Naive thymus-derived CD8-positive, alpha-beta T cell (primary cell): ENCODE measurements at places on chromosomes 16 and 17.

GRCh38 chr16:31458073-31458843 is 1.0 kb upstream of the ARMC5 start:
- peak overlapping the region; percentile 93 for H3K4me3 ChIP-seq
- peak; percentile 60 for DNase-seq
- peak overlapping the region; percentile 93 for H3K27ac ChIP-seq
- no peaks in the 10 kb centered on the region for H3K27me3 ChIP-seq
- peaks cover 3% of the 10 kb centered on the region for H3K36me3 ChIP-seq
- H3K4me1 ChIP-seq: peaks cover 61% of the 10 kb centered on the region

GRCh38 chr16:24988129-24988518 is 27.0 kb downstream of the ARHGAP17 start:
- no peak overlapping the region for H3K4me3 ChIP-seq
- H3K27me3 ChIP-seq: no peaks in the 10 kb centered on the region
- peak overlapping the region; percentile 71 for H3K27ac ChIP-seq
- DNase-seq: no peak
- H3K4me1 ChIP-seq: peaks cover 89% of the 10 kb centered on the region
- peaks cover 5% of the 10 kb centered on the region for H3K36me3 ChIP-seq

DNA sequence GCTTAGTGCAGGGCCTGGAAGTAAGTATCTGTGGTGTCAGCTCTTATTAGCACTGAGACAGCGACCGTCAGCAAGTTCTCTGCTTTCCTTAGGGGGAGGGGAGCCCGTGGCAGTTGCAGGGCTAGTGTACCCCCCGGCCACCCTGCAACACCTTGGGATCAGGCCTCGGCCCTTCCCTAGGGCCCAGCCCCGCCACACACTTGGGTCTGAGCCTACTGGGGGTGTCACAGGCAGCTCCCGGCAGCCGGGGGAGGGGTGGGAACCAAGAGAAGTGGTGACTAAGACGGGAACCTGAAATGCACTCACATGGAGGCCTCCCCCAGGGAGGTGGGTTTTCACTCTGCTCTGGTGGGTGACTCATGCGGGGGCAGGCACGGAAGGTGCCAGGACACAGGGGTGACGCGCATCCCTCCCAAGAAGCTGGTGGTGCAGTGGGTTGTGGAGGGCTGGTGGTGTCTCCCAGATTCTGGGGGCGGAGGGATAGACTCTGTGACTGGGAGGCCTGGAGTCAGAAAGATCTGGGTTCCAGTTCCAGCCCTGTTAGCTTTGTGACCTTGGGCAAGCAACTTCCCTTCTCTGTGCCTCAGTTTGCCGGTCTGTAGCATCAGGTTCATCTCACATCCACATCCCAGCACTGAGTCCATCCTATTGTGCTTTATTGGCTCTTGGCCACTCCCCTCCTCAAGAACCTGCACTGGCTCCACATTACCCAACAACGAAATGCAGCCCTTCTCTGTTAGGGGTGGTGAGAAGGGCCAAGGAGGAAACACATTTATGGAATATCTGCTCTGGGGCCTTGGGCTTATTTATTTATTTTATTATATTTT is 44.5 kb downstream of the LAT start:
- peaks cover 41% of the 10 kb centered on the region for H3K4me1 ChIP-seq
- peak; percentile 22 for DNase-seq
- H3K27me3 ChIP-seq: no peaks in the 10 kb centered on the region

DNA sequence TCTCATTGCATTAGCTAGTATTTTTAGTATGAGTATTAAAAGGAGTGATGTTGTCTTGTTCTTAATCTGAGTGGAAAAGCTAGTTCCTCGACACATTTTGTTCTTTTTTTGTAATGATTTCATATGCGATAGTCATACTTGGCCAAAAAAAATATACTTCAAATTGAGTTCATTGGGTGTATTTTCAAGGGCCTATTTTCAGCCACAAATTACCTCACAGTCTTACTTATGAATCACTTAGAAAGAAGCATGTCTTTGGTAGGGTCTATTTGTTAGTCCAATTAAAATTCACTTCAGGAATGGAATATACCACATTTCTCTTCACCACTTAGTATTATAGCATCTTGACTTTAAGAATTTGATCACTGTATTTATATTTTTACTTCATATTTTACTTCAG is 337.2 kb downstream of the CDH11 start:
- H3K27ac ChIP-seq: no peak overlapping the region
- no peaks in the 10 kb centered on the region for H3K36me3 ChIP-seq
- no peak overlapping the region for H3K4me3 ChIP-seq
- DNase-seq: no peak

DNA sequence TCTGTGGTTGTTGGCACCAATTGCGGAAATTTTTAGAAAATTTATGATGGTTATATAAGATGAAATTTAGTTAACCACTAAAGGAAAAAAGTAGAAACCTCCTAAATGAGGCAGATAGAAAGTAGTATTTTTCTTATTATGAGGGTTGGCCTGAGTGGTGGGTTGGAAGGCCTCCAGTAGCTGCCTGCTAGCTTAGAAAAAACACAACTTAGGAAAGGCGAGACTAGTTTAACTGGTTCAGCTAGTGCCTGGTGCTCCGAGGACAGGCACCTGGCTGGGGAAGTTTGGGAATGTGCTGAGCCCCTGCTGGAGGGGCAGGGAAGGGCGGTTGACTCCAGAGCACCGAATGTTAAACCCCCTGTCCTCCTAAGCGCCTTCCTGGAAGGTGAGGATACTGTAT is 19.9 kb downstream of the LDHD start:
- H3K36me3 ChIP-seq: no peaks in the 10 kb centered on the region
- H3K27ac ChIP-seq: peak overlapping the region; percentile 21
- peaks cover 34% of the 10 kb centered on the region for H3K4me1 ChIP-seq

- peaks cover 63% of the 10 kb centered on the region for H3K36me3 ChIP-seq
- peak; percentile 39 for DNase-seq
- no peaks in the 10 kb centered on the region for H3K27me3 ChIP-seq
- peaks cover 9% of the 10 kb centered on the region for H3K4me1 ChIP-seq
- no peak overlapping the region for H3K4me3 ChIP-seq
Measured at GRCh38 chr17:79082311-79083190, 7.9 kb downstream of the ENGASE start.

DNA sequence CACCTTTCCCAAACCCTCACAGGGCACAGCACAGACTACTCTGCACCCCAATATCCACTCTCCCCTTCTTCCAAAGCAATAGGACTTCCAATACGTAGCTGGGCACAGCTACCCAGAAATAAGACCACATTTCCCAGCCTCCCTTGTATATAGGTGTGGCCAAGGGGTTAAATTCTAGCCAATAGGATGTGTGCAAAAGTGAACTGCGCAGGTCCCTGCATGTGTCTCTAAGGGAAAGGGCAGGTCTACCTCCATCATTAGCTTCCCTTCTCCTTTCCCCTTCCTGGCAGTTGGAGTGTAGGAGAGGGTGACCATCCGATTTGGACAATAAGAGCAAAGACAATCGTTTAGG is 25.5 kb upstream of the SNN start:
- no peak overlapping the region for H3K4me3 ChIP-seq
- no peak overlapping the region for H3K27ac ChIP-seq
- no peaks in the 10 kb centered on the region for H3K27me3 ChIP-seq

- H3K4me3 ChIP-seq: no peak overlapping the region
- peaks cover 2% of the 10 kb centered on the region for H3K27me3 ChIP-seq
- H3K4me1 ChIP-seq: peaks cover 8% of the 10 kb centered on the region
- H3K27ac ChIP-seq: no peak overlapping the region
- H3K36me3 ChIP-seq: no peaks in the 10 kb centered on the region
- peak; percentile 9 for DNase-seq
Measured at GRCh38 chr16:12613131-12613991, 190.3 kb downstream of the CPPED1 start.

DNA sequence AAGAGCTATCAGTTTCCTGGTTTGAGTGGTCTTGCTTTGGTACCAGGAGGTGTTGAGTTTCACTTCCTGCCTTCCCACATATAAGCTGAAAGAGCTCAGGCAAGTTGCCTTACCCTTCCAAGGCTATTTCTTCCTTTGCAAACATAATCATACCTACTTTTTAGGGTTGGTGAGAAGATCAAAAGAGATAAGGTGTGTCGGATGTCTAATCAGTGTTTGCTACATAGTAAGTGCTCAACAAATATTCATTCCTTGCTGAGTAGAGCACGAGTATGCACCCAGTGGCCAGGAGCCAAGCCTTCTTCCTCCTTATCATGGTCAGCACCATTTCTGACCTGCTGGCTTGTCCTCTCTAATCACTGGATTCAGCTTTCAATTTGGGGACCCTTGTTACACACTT is 12.7 kb upstream of the TMEM98 start:
- H3K4me3 ChIP-seq: no peak overlapping the region
- H3K27me3 ChIP-seq: peaks cover 2% of the 10 kb centered on the region
- no peaks in the 10 kb centered on the region for H3K36me3 ChIP-seq
- DNase-seq: no peak

DNA sequence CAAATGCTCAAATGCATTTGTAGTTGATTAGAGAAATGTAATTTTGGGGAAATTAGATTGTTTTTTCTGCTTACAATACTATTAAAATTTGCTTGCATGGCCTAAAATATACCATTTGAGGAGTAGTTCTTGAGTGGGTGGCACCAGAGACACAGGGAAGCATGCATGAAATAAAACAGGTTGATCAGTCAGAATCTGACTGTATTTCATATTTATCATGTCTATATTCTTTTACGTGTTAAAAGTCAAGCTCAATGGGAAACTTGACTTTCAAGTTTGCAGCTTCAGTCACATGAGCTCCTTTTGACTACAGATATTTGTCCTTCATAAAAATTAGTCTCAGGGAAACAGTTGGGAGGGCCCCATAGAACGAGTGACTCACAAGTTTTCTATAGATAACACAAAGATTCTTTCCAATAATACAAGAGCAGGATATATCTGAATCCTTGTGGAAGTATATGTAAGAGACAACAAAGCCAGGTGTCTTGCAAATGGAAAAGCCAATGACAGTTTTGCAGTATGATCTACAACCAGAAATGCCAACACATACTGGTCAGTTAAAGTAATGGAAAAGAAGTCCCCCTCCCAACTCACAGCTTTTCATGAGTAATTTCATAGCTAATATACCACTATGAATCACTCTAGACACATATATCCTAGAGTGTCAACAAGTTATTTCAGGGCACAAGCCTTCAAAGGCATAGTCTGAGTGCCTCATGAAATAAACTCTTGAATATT is 42.2 kb upstream of the CORO6 start:
- H3K27me3 ChIP-seq: no peaks in the 10 kb centered on the region
- peaks cover 20% of the 10 kb centered on the region for H3K36me3 ChIP-seq
- peaks cover 19% of the 10 kb centered on the region for H3K4me1 ChIP-seq
- no peak overlapping the region for H3K27ac ChIP-seq

DNA sequence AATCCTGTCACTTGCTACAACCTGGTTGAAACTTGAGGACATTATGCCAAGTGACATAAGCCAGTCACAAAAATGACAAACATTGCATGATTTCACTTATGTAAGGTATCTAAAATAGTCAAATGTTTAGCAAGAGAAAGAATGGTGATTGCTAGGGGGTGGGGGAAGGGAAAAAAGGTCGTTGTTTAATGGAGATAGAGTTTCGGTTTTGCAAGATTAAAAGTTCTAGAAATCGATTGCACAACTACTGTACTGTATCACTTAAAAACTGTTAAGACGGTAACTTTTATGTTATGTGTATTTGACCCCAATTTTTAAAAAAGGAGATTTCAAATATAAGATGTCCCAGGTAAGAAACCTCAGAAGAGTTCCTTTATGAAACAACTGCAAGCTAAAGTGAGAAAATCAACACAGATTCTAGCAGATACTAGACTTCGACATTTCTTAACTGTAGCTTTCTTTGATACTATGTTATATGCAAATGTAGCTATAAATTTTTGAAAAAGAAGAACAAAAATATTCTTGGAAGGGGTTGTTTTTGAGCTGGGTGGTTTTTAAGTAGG is 5.9 kb downstream of the MEOX1 start:
- peaks cover 11% of the 10 kb centered on the region for H3K4me1 ChIP-seq
- no peak for DNase-seq
- H3K36me3 ChIP-seq: no peaks in the 10 kb centered on the region
- H3K4me3 ChIP-seq: peak overlapping the region; percentile 24
- H3K27ac ChIP-seq: no peak overlapping the region

DNA sequence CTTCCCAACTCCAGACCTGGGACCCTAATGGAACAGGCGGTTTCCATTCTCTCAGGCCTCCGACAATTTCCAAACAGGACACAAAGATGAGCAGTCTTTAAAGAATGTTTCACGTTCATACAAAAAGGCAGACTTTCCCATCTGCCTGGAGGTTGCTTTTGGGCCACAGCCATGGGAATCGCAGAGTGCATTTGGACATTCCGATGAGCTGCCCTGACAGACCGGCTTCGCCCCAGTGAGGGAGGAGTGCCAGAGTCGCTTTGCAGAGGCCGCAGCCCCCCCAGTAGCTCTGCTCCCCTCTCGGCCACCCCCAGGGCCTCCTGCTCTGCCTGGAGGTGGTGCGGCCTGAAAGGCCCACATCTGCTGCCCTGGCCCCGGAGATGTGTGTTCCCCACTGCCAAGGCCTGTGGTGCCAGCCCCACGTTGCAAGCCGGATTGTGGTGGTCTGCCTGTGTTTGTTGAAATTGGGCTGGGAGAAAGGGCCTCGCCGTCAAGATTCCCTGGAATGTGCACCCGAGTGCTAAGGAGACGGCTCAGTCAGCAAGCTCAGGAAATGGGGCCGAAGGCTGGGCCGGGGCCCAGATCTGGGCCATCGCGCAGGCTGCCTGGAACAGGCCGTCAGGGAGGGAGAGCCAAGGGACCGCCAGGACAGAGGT is 89.8 kb downstream of the C16orf95 start:
- H3K4me1 ChIP-seq: no peaks in the 10 kb centered on the region
- H3K27me3 ChIP-seq: peaks cover 17% of the 10 kb centered on the region
- H3K27ac ChIP-seq: no peak overlapping the region
- H3K4me3 ChIP-seq: no peak overlapping the region

DNA sequence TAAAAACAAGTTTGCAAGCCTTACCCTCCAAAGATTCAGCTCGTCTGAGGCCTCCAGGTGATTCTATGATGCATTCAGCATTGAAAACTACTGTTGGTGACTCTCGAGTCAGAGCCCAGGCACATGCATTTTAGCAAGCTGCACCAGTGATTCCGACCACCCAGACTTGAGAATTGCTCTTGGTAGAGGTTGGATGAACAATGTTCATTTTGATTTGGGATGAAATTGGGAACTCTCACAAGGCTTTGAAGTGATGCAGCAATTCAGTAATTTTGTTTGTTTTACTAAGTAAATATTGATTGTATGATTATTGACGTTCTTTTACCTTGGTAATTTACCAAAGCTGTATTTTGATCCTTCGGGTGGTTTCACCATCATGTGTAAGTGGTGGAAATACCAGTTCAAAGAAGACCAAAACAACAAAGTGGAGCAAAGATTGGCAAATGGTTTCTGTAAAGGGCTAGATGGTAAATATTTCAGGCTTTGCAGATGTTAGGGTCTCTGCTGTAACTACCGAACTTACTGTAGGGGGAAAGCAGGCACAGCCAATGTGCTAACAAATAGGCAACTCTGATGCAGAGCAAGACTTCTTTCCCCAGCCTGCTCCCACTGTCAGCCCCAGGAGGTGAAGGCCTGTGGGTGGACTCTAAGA is 11.8 kb downstream of the ALDH3A2 start:
- no peak for DNase-seq
- no peaks in the 10 kb centered on the region for H3K27me3 ChIP-seq
- H3K27ac ChIP-seq: no peak overlapping the region
- no peak overlapping the region for H3K4me3 ChIP-seq
- H3K36me3 ChIP-seq: peaks cover 90% of the 10 kb centered on the region

- H3K36me3 ChIP-seq: no peaks in the 10 kb centered on the region
- H3K27me3 ChIP-seq: peaks cover 3% of the 10 kb centered on the region
- no peak overlapping the region for H3K27ac ChIP-seq
- H3K4me1 ChIP-seq: peaks cover 3% of the 10 kb centered on the region
- no peak overlapping the region for H3K4me3 ChIP-seq
- DNase-seq: no peak
Measured at GRCh38 chr17:9233761-9234160, 212.5 kb downstream of the NTN1 start.

GRCh38 chr17:609232-609810 is 105.3 kb downstream of the VPS53 start:
- H3K4me1 ChIP-seq: no peaks in the 10 kb centered on the region
- H3K27me3 ChIP-seq: no peaks in the 10 kb centered on the region
- no peak overlapping the region for H3K4me3 ChIP-seq
- H3K27ac ChIP-seq: no peak overlapping the region
